Adrenal gland (tissue), 19 donors: ENCODE measurements at places on chromosomes 4 and X.

- no peak for DNase-seq
These were observed 8.3 kb downstream of the GPR50 start for GRCh38 chrX:151184705-151185104.

DNA sequence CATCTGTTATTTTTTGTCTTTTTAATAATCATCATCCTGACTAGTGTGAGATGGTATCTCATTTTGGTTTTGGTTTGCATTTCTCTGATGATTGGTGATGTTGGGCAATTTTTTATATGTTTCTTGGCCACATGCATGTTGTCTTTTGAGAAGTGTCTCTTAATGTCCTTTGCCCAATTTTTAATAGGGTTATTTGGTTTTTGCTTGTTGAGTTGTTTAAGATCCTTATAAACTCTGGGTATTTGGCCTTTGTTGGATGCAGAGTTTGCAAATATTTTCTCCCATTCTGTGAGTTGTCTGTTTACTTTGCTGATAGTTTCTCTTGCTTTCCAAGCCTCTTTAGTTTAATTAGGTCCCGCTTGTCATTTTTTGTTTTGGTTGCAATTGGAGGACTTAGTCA is 152.1 kb upstream of the MED14 start:
- no peak for DNase-seq

DNA sequence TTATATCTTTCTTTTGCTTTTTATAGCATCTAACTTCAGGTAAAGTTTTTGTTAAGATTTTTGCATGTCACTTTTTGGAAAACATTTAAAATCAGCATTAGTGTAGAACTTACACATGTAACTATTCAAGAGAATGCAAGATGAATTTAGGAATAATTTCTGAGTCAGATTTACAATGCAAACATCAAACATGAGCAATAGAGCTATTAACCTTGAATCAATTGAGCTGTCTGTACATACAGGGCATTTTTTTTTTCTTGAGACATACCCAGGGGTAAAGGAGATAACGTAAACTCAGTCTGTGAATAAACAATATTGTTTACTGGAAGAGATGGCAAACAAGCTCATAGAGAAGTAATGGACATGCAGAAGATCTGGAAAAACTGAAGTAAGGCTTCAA is 311.5 kb downstream of the IL1RAPL2 start:
- DNase-seq: no peak

- peak; percentile 21 for DNase-seq
These were observed 133.7 kb upstream of the CPXCR1 start for GRCh38 chrX:88613338-88613737.

DNA sequence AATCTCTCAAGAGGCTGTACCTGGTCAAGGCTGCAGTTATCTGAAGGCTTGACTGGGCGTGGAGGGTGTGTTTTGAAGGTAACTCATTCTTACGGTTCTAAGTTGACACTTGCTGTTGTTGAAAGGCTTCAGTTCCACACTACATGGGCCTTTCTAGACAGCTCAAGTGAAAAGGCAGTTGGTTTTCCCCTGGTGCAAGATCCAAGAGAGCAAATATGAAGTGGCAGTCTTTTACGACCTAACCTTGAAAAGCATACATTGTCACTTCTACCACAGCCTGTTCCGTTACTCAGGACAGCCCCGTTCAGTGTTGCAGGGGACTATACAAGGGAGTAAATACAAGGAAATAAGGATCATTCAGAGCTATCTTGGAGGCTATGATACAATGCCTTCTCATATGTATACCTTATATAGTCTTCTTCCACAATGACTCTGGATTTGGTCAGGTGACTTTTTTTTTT is 46.2 kb downstream of the PDS5A start:
- no peak for DNase-seq

- no peak for DNase-seq
These were observed 5.5 kb downstream of the CAMK2D start for GRCh38 chr4:113756005-113756410.

DNA sequence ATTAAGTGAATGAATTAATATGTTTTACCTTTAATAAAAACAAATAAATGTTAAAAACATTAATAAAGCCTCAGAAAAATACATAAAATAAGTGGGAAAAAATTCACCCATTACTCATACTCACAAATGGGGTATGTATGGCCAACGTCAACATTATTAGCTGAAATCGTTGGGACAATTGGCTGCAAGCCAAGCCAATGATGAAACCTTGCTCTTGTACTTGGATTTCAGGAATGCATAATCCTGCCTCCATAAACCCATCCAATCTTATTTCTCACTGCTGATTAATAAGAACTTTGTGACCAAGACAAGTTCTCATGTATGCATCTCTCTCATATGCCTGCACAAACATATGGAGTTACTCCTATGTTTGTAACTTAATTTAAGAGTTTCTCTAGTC is 35.3 kb upstream of the ADAMTS3 start:
- DNase-seq: no peak

DNA sequence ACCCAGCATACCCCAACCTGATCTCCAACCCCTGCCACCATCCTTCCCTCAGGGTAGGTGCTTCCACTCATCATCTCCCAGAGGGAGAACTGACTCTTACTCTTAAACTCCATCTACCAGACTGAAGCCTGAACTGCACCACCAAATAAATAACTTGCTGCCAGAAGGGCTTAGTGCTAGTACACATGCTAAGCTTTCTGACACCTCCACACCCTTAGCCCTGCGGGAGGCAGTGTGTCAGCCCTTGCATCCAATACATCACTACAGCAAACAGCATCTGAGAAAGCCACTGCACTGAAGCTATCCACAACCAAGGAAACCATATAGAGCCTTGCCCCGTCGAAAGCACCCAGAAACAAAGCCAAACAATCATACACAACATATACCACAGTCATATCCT is 68.6 kb upstream of the MCF2 start:
- DNase-seq: no peak

- no peak for DNase-seq
These were observed 49.5 kb upstream of the SLC25A4 start for GRCh38 chr4:185093603-185094002.

GRCh38 chr4:140603286-140603685 is 34.5 kb upstream of the UCP1 start:
- no peak for DNase-seq

DNA sequence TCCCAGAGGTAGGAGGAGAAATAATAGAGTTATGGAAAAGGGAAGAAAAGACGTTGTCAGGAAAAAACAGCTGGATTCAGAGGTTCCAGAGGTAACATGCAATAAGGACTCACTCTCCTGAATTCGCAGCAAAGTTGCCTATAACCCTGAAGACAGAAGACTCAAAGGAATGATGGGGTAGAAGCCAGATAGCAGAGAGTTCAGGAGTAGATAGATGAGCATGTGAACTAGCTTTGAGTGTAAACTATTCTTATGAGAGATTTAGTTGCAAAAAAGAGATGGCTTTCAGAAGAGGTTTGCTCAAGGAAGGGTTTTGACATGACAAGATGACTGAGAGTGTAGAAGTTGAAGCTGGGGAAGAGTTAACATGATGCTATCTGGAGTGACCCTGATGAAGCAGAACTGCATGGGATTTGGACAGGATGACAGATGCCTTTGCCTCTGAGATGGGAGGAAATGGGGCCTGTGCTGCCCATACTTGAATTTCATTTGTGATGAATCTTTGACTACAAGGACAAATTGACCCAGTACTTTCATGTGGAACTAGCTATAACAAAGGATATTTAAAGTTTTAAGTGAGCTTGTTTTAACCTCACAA is 73.9 kb downstream of the AMELX start:
- no peak for DNase-seq

- no peak for DNase-seq
These were observed 644.5 kb upstream of the ATOH1 start for GRCh38 chr4:93184053-93184452.

GRCh38 chr4:55157559-55158277 is 32.3 kb upstream of the KDR start:
- DNase-seq: no peak

DNA sequence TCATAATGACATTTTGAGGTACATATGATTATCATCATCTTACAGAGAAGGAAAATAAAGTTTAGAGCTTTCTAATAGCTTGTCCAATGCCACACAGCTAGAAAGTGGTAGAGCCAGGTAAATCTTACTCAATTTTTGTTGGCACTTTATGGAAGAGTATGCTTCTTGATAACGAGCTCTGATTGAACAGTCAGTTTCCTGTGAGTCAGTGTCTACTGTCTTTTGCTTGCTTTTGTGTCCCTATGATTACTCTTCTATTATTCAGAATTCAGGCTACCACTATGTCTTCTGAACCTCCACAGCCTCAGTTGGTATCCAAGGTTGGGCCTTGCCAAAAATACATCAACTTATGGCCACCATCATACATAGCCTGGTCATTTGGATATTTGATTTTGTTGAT is 2.6 kb downstream of the FAAH2 start:
- no peak for DNase-seq

- no peak for DNase-seq
These were observed 21.8 kb downstream of the NKX3-2 start for GRCh38 chr4:13522282-13523104.

DNA sequence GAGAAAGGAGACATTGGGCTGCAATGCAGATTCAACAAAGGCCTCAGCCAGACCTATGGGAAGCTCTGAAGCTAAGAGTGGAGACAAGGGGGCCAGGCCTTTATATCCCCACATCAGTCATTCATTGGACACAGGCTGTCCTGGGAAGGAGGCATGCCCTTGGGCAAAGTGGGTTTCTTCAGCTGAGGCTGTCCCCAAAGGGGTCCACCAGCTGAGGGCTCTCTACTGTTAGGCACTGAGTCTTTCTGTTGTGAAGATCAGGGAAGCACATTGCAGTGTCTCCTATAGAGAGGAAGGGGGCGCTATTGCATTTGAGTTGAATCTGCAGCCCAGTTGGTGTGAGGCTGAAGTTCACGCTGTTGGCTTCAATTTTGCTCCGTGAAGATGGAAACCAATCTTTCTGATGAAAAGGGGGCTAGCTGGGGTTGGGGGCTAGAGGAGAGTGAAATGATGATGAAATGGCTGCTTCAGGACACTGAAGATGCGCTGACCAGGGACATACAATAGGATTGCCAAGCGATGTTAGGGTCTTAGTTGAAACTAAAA is 48.0 kb downstream of the SLC25A5 start:
- peak; percentile 40 for DNase-seq

DNA sequence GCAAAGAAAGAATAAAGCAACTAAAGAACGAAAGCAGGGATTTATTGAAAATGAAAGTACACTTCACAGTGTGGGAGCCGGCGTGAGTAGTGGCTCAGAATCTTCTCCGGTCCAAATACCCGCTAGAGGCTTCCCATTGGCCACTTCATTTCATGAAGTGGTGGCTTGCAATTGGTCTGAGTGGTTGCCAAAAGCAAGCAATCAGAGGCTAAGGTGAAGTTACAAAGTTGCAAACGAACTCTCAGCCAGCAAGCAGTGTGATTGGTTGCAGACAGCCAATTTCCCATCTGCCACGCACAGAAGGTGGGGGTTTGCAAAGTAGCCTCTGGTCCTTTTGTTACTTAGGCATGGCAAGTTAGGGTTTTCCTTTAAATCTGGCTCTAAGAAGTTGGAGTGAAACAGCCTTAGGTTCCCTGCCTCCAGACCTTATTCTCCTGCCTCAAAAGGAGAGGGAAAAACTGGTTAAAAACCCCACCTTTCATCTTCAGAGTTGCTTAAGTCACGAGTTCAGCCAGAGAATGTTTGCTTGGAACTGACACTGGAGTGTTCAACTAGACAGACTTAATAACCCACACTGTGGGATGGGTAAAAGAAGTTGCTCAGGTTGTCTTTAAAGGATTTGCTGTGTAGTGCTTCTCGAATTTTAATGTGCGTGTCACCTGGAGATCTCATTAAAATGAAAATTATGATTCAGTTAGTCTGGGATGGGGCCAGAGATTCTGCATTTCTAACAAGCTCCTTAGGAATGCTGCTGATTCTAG is 6.9 kb upstream of the CLOCK start:
- DNase-seq: peak; percentile 33

- DNase-seq: no peak
These were observed 67.8 kb downstream of the USP38 start for GRCh38 chr4:143252478-143252877.

DNA sequence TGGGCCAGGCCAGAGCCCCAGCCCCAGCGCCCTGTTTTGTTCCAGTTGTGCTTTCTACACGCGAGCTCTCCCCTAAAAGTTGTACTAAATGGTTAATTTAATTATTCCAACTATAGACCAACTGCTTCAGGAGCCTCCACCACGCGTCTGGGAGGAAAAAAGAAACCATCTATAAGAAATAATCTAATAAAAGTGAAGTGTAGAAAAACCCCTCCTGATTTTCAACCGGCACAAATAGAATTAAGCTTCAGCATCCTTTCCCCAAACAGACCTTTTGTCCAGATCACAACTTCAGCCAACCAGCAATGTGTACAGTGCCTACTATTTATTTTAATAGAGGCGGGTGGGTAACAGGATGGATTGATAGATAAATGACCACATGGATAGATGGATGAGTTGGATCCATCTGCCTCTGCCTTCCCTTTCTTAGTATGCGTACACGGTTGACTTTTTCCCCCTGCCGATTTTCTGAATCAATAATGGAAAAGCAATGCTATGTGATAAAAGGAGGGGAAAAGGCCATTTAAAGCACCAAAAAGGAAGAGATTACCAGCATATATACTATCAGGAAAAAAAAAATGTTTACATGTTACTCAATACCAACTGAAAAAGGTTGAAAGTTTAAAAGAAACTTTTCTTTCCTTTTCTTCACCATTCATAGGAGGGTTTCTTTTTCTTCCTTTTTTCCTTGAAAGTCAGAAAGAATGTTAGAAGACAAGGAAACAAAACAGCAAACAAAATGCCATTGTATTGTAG is 3.7 kb upstream of the PHOX2B start:
- no peak for DNase-seq

- DNase-seq: no peak
These were observed 56.7 kb upstream of the RBPJ start for GRCh38 chr4:26264109-26264508.

DNA sequence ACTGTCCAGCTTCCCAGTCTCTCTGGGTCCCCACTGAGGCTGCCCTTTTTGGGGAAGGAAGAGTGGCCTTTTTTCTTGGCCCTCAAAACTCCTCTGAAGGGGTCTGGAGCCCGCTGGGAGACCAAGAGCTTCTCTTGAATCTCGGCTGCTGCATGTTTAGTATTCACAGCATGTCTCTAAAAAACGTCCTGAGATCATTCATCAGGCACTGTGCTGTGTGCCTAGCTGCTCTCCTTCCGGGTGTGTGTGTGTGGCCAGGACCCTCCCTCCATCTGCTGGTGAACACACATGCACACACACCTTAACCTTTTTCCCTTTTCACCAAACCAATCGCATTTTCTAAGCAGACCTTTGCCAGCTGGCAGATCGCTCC is 841 bp upstream of the FRMPD3 start:
- DNase-seq: no peak

DNA sequence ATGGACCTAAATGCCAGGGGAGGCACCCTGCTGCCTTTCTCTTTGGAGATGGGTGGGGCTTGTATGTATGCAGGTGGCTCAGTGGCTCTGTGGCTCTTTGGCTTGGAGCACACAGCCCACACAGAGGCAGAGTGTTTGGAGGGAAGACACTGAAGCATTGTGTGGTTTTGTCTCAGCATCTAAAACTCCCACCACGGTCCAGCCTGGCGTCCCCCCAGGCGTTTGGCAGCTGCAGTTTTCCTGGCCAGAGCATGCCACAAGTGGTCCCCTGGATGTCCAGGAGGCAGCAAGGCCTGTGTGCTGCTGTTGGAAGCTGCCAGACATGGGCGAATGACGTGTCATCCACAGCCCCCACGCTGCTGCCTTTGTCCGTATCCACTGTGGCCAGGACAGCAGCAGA is 32.2 kb upstream of the PSAPL1 start:
- no peak for DNase-seq
